ENCODE measurements at places on chromosomes 6 and 20. TPM values are rescaled to one million over a fixed set of nuclear protein-coding genes. Genes with fewer than 3 reads are reported as not detected.

The BTBD9 gene
- 19.8 TPM for total RNA-seq

The SPATS1 gene
- not detected for total RNA-seq

The NDUFAF5 gene
- 32.9 TPM for total RNA-seq

The SLC17A4 gene
- not detected for total RNA-seq

The TRIM10 gene
- total RNA-seq: not detected

The EYS gene
- not detected for total RNA-seq

The CDK19 gene
- total RNA-seq: 34.0 TPM

The FAM50B gene
- 8.2 TPM for total RNA-seq

The RNF114 gene
- total RNA-seq: 113 TPM

The OLIG3 gene
- 0.35 TPM for total RNA-seq

The BPIFB2 gene
- total RNA-seq: not detected

The GPLD1 gene
- total RNA-seq: 0.51 TPM

The DPM1 gene
- total RNA-seq: 64.3 TPM

The CCDC170 gene
- total RNA-seq: not detected

The PLCB4 gene
- not detected for total RNA-seq

The AFDN gene
- total RNA-seq: 31.9 TPM

The MRAP2 gene
- total RNA-seq: not detected

The GZF1 gene
- total RNA-seq: 5.9 TPM

The COX4I2 gene
- total RNA-seq: not detected

The TCP1 gene
- total RNA-seq: 267 TPM

The UBD gene
- total RNA-seq: 2.1 TPM

The LSM2 gene
- 123 TPM for total RNA-seq

The FOXF2 gene
- not detected for total RNA-seq

The FRS3 gene
- 10.5 TPM for total RNA-seq

The RBPJL gene
- not detected for total RNA-seq

The VIP gene
- total RNA-seq: not detected

The SLC25A27 gene
- 1.1 TPM for total RNA-seq

The SLC22A7 gene
- not detected for total RNA-seq

The FAM184A gene
- total RNA-seq: 18.5 TPM

Data from activated T-cell treated with anti-CD3 and anti-CD28 coated beads, Interleukin-2, amount 50 U/mL, for 72 hours (primary cell).